ENCODE measurements at places on chromosomes 2 and 18.

- DNase-seq, result peak; percentile 18
Observed at GRCh38 chr2:84395820-84396219, 63.3 kb downstream of the SUCLG1 start.

- DNase-seq, result no peak
Observed at GRCh38 chr18:49747876-49748275, 65.5 kb downstream of the ACAA2 start.

- no peak for DNase-seq
Observed at GRCh38 chr2:152581360-152581759, 135.9 kb downstream of the PRPF40A start.

DNA sequence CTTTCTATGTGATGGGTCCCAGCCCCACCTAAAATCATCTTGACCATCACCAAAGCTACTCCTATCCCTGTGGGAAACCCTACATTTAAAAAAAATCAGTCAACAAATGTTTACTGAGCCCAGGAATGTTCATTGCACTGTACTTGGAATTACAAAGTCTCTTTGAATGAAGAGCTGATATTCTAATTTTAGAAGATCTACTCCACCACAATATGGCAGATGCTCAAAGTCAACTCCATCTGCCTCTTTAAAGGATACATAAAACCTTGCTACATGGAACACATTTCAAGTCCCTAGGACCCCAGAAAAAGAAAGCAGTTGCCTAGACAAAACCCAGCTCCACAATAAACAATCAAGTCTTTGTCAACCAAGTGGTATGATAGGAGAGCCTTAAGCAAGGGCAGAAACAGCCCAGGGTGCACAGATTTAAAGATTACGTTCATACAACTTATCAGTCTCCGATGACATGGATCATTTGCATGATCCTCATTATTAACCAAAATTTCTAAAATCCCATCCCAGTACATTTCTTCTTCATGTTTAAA lies 234.3 kb upstream of the ACVR2A start:
- no peak for DNase-seq

DNA sequence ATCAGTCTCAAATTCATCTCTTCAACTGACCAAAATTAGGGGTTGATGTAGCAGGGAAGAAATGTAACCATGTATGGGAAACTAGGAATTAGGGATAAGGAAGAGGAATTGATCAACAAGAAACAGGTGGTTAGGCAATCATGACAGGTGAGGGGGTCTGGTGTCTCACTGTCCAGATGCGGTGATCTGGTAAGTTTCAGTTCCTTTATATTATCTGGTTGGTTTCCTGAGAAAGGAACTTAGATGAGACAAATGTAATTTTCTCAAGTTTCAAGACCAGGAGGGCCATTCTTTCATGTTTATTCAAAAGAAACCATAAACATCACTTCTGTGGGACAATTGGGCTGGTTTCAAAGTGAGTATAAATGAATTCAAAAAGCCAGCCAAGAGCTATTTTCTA lies 306.2 kb upstream of the KCNJ3 start:
- DNase-seq, result no peak

DNA sequence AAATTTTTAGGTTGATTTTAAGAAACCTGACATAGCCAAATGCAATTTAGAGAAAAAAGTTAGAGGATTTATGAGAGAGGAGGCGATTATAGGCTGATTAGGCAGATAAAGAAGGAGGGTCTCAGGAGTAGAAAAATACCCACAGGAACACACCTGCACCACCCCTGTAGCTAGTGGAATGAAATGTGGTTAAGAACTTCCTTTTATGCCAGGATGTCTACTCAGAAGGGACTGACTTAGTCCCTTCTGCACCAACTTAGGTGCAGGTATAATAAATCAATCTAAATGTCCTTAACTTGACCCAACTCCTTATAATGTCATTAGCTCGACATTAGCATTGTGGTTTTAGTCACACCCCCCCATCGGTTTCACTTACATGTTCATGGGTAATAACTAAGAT lies 1274.5 kb upstream of the TMEFF2 start:
- no peak for DNase-seq

- no peak for DNase-seq
Observed at GRCh38 chr2:186345745-186346144, 140.3 kb upstream of the ZC3H15 start.

DNA sequence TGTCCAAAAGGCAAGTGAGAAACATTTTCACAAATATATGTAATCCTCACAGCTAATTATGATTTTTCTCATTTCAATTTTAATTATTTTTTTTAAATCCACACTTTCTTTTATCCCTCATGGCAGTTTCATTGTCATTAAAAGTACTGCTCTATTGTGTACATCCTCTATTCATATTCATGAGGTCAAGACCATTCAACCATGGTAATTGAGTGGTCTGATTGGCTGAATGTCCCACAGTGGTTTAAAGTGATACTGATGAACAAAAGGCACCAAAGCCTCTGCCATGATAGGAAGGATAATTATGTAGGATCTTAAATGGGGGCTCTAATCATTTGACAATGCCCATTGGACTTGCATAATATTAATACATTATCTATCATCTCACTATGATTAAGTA lies 108.4 kb upstream of the EPHA4 start:
- DNase-seq, result no peak

GRCh38 chr2:48444404-48444803 lies 85.5 kb upstream of the STON1 start:
- no peak for DNase-seq

- no peak for DNase-seq
Observed at GRCh38 chr2:164843346-164843911, 1.8 kb upstream of the COBLL1 start.

- peak; percentile 33 for DNase-seq
Observed at GRCh38 chr2:129923265-129924091, 56.0 kb upstream of the RAB6C start.

DNA sequence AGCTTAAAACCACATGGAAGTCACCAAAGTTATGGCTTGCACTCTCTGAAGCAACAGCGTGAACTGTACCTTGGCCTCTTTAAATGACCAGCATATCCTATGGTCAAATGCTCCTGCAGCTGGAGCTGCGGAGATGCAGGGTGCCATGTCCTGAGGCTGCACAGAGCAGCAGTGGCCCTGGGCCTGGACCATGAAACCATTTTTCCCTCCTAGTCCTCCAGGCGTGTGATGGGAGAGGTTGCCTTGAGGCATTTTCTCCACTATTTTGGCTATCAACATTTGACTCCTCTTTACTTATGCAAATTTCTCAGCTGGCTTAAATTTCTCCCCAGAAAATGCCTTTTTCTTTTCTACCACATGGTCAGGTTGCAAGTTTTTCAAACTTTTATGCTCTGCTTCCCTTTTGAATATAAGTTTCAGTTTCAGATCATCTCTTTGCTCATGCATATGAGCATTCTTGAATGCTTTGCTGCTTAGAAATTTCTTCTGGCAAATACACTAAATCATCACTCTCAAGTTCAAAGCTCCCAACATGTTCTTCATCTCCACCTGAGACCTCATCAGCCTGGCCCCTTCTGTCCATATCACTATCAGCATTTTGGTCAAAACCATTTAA lies 82.9 kb upstream of the TMEFF2 start:
- DNase-seq, result no peak

DNA sequence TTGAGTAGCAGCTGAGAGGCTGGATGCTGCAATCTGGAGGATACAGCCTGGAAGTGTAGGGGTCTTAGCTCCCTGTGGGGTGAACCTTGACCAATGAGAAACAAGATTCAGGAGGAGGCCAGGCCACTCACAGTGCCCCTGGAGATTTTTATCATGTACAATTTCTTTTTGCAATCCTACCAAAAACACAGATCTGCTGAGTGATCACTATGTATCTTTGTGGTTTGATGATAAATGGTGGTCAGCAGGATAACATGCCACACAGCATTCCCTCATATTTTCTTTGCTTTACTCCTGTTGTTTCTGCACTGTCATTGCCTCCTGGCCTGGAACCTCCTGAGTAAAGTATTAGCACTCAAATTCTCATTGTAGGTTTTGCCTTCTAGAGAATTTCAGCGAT lies 357.9 kb downstream of the THSD7B start:
- peak; percentile 26 for DNase-seq

GRCh38 chr2:27309651-27310050 lies 1.4 kb upstream of the UCN start:
- no peak for DNase-seq

DNA sequence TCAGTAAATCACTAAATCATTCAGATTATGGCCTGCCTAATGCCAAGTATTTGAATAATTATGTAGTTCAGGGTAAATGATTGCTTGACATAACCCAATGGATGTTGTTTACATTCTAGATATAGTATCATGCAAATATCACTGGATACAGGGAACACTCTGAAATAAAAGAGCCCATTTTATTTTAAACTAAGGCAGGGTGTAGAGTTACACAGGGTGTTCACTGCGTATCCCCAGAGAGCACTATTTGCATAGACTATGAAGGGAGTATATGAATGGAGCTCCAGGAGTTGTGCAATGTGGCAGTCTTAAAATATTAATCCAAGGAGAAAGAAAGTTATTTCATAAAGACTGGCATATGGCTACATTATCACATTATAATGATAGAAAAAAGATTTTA lies 701.1 kb upstream of the KLHL29 start:
- no peak for DNase-seq

DNA sequence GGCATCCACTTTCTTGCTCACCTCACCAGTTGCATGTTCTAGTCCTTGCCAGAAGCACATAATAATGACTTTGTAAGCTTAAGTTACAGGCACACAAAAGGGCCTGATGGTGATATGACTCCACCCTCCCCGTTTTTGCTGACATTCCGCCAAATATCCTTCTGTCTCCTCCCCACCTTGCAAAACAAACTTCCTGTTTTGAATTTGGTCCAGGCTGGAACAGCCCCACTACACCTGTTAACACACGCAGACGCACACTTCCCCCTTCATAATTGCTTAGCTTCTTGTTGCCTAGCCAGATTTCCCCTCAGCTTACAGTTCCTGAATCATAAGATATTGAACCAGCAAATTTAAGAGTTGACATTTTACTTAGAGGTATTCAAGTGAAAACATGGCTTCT lies at the start of gene MGAT5:
Gene MGAT5, plus strand, starts transcription at position 269 of the 400 bp plus-strand sequence. CDS start 332 bp downstream, outside the sequence.
- DNase-seq, result no peak

DNA sequence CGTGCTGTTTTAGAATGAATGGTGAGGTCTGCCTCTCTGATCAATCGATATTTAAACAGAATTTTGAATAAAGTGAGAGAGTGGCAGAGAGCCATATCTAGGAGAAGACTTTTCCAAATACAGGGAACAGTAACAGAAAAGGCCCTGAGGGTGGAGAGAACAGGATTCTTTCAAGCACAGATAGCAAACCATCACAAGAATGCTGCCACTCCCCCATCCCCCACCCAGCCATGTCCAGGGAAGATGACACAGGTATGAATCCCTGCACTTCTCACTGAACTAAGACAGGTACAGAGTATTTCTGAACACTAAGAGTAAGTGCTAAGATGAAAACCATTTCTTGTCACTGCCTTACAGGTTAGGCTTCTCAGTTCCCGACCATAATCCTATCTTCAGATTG lies 23.6 kb downstream of the LRATD1 start:
- DNase-seq, result no peak

DNA sequence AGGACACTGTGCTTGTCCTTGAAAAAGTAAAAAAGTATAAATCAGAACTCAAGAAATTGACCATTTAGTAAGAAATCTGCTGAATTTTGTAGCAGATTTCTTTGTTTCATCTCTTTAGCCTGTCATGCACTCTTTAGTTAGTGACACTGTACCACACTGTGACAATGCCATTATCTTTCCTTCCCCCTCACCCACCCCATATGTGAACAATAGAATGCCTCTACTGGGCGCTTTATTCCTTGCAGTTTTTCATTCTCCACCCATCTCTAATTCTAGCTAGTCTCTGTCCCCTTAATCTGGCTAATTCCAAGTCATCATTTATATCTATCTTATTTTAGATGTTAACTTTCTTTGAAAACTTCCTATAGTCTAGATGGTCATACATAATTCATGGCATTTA lies 241.0 kb downstream of the LRP1B start:
- DNase-seq, result no peak

GRCh38 chr2:210862283-210863065 lies 306.1 kb downstream of the CPS1 start:
- DNase-seq, result no peak

DNA sequence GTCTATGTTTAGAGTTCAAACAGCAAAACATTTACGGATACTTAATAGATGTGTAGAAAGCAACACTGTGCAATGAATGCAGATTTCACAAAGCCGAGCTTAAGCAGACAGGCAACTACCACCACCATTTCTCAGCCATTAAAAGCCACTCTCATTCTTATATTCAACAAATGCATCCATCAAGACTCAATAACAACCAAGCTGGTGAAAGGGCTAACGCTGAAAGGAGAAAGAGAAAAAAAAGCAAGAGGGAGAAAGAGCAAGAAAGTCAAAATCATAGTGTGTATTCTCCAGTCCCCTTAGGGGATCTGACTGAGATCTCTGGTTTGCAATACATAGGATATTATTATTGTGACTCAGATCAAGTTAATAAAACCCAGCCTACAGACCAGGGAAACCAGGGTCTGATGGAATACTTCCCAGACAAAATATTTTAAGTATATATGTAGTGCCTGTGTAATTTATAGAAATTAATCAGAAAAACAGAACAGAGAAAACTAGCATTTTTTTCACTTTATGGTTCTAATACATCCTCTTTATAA lies 14.1 kb downstream of the SATB2 start:
- DNase-seq, result no peak

- DNase-seq, result no peak
Observed at GRCh38 chr18:65592435-65592834, 158.4 kb upstream of the CDH7 start.

DNA sequence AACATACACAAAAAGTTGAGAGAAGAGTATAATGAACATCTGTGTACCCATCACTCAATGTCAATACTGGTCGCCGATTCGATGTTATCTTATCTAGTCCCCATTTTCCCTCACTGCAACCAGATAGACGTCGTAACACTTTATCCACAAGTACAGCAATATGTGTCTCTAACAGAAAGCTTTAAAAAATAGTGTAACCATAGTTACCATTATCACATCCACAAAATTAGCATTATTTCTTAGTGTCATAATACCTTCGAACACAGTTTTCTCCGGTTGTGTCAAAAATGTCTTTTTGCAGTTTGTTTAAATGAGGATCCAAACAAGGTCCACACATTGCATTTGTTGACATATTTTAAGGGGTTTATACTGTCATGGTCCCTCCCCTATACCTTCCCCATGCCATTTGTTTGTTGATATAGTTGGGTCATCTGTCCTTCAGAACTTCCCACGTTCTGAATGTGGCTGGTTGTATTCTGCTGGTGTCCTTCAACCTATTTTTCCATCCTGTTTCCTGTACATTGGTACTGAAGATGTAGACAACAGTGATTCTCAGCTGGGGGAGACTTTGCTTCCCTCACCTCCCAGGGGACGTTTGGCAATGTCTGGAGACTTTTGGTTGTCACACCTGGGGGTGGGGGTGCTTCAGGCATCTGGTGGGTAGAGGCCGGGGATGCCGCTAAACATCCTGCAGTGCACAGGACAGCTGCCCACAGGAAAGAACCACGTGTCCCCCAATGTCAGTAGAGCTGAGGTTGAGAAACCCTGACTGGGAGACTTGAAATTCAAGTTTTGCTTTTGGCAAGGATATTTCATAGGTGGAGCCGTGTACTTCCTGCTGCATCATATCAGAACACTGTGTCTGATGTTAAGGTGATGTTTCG lies 72.7 kb upstream of the SPRED2 start:
- no peak for DNase-seq

All from astrocyte of the cerebellum (primary cell).